ENCODE measurements at places on chromosomes 5 and 9. TPM values are rescaled to one million over a fixed set of nuclear protein-coding genes. Genes with fewer than 3 reads are reported as not detected.

GRCh38 chr9:134188386-134189144 lies 24.2 kb upstream of the RNU6ATAC start:
- DNase-seq, result peak; percentile 13

DNA sequence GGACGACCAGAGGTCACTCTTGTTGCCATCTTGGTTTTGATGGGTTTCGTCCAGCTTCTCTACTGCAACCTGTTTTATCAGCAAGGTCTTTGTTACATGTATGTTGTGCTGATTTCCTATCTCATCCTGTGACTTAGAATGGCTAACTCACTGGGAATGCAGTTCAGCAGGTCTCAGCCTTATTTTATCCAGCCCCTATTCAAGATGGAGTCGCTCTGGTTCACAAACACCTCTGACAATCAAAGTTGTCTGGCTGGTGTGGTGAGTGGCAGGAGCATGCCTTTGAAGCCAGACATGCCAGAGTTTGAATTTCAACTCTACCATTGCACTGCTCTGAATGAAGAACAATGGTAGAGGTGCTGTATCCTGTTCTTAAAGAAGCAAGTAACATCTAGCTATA lies 253.8 kb downstream of the CHSY3 start:
- DNase-seq, result no peak

GRCh38 chr9:123604861-123605260 lies 248.9 kb downstream of the CRB2 start:
- DNase-seq, result no peak

GRCh38 chr9:81389569-81389993 lies 299.8 kb downstream of the TLE1 start:
- peak; percentile 31 for DNase-seq

- DNase-seq, result no peak
Measured at GRCh38 chr5:125129151-125129806, 382.8 kb upstream of the ZNF608 start.

GRCh38 chr5:139869042-139869790 lies 73.6 kb downstream of the PSD2 start:
- no peak for DNase-seq

DNA sequence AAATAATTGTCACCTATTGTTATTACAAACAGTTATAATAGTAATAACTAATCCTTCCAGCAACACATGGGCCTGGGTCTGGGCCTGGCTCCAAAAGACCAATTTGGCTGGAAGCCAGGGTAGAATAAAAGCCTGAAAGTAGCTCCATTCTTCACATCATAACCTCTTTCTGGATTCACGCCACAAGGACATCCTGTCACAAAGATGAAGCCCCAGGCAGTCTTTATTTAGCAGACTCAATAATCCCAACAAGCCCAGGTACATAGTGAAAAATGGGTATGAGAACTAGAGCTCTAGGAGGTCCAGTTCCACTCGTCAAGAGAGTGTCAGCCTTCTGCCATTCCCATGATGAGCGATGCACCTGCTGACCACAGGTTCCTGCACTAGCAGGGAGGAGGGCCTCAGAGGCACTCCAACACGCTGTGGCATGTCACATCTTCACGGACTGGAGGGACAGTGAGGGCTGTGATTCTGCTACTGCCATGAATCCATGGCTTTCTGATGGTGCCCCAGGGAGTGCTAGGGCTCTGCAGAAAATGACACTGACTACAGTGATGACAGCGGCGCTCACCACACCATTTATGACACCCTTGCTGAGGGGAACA lies 124.9 kb downstream of the SPOCK1 start:
- no peak for DNase-seq

OTP gene
- total RNA-seq, result not detected

NR4A3 gene
- 1.0 TPM for total RNA-seq

WWC1 gene
- total RNA-seq, result 49.4 TPM

HSPB3 gene
- not detected for total RNA-seq
